Esophagus squamous epithelium (tissue), 5 donors: ENCODE measurements at places on chromosomes 7 and 10.

- no peak for DNase-seq
Observed at GRCh38 chr10:62803724-62804355, 680 bp upstream of the ADO start.

DNA sequence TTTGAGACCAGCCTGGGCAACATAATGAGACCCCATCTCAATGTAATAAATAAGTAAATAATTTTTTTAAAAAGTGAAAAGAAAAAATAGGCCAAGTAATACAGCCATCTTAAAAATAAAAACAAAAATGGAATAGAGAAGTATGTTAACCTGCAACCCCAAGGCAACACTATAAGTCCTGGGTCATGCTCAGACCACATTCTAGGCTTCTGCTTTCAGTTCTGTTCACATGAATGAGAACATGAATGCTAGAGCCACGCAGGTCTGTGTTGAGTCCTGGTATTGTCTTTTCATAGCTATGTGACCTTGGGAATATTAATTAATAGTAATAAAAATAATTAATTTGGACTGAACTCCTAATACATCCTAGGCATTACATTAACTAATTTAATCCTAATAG, 284.0 kb downstream of the AUTS2 start:
- no peak for DNase-seq

GRCh38 chr7:144759653-144760052, 76.2 kb downstream of the TPK1 start:
- DNase-seq = no peak

DNA sequence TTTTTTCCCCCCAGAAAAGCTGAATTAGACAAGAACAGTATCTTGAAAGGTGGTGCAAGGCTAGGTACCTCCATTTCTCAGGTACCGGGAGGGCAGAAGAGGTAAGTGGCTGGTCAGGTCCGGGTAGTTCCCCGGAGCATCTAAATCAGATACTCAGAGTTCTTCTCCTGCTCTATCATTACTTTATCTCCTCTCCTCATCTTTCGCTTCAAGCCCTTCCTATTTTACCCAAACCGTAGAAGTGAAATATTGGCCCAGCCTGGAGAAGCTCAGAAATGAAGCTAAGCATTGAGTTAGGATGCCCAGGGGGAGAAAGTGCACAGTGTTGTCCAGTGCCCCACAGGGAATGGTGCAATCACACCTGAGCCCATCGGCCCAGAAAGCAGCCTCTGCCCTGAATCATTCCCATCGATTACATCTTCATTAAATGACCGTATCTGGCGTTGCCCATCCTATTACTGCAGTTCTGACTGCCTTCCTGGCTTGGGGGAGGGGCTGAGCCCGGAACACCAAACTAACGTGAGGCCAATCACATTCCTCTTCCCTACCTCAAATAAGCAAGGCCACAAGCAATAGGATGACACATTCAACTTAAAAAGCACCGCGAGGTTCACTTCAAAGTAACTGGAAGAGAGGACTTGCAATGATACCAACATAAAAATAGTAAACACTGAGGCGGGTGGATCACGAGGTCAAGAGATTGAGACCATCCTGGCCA, 116.5 kb downstream of the PRPF18 start:
- DNase-seq = no peak

DNA sequence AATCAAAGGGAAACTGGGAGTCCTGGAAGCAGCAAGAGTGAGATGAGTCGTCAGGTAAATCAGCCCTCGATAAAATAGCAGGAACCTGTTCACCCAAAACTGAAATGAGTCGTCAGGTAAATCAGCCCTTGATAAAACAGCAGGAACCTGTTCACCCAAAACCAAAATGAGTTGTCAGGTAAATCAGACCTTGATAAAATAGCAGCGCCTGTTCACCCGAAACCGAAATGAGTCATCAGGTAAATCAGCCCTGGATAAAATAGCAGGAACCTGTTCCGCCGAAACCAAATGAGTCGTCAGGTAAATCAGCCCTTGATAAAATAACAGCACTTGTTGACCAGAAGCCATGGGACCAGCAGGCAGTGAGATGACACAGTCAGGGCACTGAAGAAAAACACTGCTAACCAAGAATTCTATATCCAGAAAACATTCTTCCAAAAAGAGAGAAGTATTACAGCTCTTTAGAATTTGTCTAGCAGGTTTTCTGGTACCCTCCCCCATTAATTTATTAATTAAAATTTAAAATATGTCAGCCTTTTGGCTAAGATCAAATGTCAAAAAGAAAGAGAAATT, 3.4 kb upstream of the CYP2E1 start:
- no peak for DNase-seq

GRCh38 chr7:18684916-18685315, 189.4 kb downstream of the HDAC9 start:
- DNase-seq = no peak

- DNase-seq = no peak
Observed at GRCh38 chr10:114195079-114195478, 15.9 kb downstream of the TDRD1 start.

DNA sequence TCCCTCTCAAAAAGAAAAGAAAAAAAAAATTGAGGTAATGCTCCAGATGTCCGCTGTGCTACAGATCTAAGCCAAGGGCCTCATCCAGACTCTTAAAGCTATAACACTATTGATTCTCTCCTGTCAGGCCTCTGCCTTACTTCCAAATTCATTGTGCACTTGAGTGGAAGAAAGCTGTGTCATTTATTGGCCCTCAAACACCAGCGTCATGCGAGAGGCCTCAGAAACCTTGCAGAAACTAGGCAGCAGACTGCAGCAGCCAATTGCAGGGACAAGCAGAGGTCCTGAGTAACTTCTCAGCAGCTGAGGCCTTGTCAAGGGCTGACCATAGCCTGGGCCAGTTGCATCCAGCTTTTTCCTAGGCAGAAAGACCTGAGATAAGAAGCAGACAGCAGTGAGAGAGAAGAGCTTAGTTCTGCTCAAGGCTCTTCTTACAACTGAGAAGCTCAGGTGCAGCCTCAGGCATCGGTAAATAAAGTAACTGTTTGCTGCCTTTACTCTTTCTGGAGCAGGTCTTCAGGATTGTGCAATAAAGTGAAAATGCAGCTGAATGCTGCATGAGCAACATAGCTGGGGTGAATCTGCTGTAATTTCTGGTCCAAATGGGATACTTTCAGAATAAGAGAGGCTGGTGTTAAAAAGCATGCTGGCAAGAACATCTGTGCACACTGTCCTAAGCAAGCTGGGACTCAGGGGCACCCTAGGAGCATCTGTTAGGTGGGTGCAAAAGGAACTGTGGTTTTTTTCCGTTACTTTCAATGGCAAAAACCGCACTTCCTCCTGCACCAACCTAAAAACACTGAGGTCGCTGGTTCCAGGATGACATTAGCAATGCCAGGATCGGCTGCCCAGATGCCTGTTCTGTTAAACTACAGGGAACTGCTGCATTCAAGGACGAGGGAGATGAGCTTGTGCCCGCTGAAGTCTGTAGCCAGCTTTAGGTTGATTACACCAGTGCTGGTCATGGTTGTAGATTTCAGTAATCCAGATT, 181.8 kb upstream of the PFKP start:
- no peak for DNase-seq

DNA sequence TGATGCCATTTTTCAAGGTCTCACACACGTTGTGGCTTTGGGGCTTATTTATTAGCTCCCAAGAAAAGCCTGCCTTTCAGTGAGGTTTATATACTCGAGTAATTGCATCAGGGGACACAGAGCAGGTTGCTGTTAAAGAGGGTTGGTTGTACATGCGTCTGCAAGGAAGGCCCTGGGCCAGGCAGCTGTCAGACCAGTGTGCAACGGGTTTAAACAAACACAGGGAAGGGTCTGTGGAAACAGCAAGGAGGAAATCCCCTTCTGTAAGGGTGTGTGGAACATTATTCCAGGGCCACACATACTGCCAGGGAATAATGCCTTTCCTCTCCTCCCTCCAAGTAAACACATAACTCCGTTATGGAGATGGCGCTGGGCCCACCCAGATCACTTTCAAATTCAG, 1.7 kb upstream of the CHST15 start:
- DNase-seq = no peak

GRCh38 chr7:87852306-87852705, 23.9 kb downstream of the SLC25A40 start:
- DNase-seq = no peak

DNA sequence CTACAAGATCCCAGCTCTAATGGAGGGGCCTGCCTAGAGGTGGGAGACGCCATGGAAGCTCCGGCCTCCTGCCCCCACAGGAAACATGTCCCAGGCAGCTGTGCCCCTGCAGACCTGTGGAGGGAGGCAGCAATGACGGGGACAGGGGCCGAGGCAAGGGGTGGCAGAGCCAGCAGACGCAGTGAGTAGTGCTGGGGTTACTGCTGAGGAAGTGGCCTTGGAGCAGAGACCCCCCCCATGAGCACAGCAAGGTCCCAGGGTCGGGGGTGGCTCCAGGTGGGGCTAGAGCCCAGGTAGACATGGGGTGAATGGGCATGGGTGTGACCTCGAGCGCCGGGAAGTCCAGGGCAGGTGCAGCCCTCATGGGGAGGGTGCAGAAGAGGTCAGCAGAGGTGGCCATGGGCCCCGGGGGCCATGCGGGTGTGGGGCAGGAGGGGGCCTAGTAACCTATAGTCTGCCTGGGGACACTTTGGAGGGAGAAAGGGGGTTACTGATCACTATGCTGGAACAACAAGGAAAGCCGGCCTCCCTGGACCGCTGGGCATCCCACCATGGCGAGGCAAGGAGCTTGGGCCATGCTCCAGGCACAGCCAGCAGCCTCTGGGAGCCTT, 45.5 kb downstream of the JAKMIP3 start:
- no peak for DNase-seq

- DNase-seq = no peak
Observed at GRCh38 chr10:20157314-20157713, 341.1 kb downstream of the PLXDC2 start.

DNA sequence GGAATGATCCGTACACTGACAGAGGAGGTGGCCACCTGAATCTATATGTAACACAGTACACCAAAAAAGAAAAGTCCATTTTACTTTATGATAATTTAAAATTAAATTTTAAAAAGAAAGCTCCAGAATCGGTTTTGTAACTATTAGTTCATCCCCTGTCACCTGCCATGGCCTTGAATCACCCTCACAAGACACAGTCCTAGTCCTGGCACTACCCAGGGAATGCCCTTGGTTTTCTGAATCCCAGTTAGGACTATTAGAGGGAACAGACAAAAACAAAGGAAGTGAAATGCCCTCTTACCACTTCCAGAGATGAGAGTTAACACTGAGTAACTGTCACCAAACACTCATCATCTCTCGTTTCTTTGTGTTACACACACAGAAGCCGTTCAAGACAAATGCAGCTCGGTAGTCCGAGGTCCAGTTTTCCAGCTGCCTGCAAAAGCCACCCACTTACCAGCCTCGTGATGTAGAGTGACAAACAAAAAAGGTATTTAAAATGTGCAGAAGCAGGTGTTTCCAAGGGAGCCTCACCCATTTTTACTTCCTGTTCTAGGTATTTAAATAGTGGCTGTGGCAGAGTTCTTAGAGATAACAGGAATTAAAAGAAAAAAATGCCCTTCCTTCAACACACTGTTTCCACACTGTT, 6.1 kb downstream of the PTPRN2 start:
- no peak for DNase-seq

GRCh38 chr7:16960337-16960965, 78.7 kb upstream of the AGR3 start:
- no peak for DNase-seq

DNA sequence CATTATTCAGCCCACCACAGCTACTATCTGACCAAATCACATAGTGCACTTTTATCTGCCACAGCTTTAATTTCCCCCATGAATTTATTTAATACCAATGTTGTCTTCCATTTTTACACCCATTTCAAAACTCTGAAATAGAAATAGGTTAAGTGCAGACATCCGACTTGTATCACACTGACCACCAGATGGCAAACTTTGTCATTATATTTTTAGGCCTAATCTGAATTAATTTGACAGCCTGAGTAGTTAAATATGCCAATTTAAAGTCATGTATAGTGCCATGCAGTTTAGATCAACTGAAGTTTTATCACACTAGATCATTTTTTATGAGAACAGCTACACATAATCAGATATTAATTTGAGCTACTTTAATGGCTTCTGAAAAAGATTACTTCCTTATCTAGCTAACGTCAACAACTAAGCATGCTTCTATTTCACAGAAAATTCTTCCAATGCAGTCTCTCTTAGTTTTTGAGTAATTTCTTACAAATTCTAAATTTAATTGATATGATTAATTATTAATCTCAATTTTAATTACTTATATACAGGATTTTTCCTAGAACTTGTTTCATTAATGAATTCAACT, 566.4 kb downstream of the GFRA1 start:
- DNase-seq = no peak

DNA sequence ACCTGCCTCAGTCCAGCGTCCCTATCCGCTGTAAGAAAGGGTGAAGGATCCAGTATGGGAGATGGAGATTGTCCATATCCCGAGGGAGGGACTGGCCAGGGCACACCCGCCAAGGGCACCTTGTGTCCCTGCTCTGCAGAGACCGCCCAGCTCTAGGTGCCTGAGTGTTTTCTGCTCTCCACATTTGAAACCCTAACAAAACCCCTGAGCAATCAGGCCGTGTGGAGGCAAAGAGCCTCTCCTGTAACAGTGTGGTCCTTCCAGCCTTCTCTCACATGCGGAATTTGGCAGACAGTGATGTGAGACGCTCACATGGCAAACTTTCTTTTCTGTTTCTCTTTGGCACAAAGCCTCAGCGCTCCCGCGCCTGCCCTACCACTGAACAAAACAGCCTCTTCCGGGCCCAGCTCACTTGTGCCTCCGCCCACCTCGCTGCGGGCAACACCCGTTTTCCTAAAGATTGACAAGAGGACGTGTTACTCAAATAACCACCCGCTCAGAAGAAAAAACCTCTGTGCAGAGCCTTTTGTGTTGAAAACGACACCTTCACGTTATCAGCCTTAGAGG, 514.8 kb downstream of the DNAJB6 start:
- no peak for DNase-seq

DNA sequence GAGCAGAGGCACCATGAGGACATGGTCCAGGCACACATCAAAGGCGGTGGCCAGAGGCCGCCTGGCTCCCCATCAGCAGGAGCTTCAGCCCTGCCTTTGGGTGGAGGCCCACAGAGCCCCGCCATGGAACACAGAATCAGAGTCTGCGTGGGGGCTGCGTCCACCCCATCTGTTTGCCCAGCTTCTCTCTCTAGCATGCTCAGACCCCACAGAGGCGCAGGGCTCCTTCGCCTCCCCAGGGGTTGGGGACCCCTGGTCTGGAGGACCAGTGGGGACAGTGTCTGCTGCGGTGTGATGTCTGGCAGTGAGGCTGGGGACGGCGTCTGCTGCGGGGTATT, 321.9 kb downstream of the PTPRN2 start:
- DNase-seq = no peak

DNA sequence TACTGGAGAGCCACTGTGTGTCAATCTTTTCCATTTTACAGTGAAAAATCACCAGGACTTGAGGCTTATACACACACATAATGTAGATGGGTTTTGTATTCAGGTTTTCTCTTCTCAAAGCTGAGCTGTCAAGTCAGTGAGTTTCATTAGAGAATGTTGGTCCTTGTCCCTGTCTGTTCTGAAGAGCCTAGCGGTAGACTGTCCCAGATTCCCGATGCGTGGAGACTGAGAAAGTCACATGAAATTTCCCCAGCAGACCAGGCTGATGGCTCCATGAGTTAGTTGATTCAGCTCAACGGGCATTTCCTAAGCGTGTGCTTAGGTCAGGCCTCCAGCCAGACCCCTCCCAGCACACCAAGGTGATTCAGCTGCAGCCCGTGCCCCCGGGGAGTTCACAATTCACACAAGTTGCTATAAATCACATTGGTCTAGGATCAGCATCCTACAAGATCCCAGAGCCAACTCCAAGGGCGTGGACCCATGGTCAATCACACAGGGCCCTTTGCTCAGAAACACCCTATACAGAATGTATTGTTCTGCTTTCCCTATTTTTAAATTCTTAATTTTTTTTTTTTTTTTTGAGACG, 17.2 kb downstream of the CHST15 start:
- no peak for DNase-seq

- no peak for DNase-seq
Observed at GRCh38 chr10:26555719-26556368, 117.7 kb downstream of the APBB1IP start.
